ENCODE measurements at places on chromosomes 3 and 15. TPM values are rescaled to one million over a fixed set of nuclear protein-coding genes. Genes with fewer than 3 reads are reported as not detected.

- no peak for DNase-seq
These were observed 72.0 kb downstream of the CCNL1 start for GRCh38 chr3:157087780-157088600.

GRCh38 chr15:31481142-31481541 lies 154.5 kb downstream of the KLF13 start:
- DNase-seq = no peak

DNA sequence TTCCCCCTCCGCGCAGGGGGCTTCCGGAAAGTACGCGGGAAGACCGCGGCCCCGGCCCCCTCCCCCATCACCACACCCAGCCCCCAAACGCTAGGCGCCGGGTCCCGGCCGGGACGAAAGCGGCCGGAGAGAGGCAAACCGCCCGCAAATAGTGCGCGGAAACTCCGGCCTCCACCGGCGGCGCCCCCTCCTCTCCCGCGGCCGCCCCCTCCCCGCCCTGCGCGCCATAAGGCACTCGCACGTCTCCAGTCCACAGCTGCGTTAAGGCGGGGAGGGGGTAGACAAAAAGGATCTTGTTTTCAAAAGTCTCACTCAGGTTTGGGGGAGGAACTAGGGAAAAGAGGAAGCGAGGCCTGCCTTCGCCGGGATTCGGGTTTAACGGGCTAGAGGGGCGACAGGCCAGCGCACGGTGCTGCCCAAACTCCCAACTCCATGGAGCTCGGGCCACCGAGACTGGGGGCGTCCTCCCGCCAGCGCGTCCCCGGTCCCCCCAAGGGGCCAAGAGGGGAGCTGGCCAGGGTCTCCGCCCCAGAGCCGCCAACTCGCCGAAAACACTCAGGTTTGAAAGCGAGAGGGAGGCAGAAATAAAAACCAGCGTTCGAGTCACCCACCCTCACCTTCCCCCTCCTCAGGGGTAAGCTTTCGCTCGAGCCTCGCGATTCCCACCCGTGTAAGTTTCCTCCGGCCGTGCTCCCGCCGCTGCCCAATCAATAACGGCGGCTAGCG lies 1.8 kb downstream of the ANP32A start:
- peak; percentile 68 for DNase-seq

GRCh38 chr3:45252826-45253225 lies 26.7 kb upstream of the TMEM158 start:
- no peak for DNase-seq

DNA sequence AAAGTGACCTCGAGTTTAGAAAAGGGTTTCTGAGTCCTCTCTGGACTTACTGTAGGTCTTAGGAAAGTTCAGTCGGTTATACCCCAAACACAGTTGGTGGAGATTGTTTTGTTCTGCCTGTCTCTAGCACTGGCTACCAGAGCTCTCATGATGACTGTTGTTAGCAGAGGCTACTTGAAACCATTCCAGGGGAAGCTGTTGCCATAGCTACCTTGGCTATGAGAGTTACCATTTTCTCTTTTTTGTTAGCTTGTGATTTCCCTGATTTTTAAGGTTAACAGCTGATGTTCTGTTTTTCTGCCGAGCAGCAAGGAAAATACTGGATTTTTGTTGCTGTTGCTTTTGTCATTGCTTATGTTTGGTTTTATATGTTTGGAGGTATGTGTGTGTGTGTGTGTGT lies 26.7 kb downstream of the ABHD2 start:
- DNase-seq = no peak

DNA sequence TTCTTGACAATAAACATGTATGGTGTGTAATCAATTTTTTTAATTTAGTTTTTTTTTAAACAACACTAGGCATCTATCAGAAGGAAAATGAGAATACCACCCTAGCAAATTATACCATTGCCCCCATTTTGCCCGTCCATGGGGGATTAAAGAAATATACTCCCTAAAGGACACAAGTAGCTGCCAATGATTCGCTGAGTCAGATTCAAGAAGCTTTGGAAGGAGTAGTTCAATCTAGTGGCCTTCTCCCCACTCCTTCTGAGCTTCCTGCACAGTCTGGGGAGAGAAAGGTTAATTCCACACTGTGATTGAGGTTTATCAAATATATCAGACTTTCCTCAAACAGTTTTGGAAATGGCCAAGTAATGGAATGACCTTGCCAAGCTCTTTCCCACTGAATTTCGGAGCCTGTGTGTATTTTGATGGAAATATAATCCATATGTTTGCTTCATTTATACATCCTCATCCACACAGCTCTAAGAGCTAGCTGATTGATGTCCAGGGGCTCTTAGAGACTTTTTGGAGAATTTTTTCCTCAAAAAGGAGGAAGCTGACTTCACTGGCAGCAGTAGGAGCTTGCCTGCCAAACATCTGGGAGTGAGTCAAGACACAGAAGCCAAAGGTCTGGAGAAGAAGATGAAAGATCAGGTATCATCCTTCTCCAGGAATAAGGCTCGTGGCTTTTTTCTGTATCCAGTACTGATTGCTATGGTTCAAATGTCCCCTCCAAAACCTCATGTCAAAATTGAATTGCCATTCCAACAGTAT lies 478.5 kb upstream of the PROK2 start:
- DNase-seq = no peak

DNA sequence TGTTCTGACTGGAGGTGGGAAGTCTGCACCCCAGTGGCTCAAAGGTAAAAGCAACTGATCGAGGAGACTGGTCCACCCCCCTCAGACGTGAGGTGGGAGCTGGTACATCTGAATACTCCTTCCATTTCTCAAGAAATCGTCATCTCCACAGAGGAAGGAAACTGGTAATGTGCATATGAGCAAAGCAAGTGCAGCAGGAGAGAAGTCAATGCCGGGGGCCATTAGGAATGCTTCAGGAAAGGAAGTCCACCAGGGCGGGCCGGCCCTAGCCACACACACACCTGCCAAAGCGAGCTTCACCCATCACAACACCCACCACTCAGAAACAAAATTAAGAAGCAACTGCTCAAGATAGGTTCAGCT lies 8.5 kb downstream of the TBC1D2B start:
- peak; percentile 72 for DNase-seq

Gene BUB1B
- 23.3 TPM for polyA plus RNA-seq

Gene IL16
- polyA plus RNA-seq = 11.4 TPM

All from left lung (tissue), 14 donors.